Stimulated activated CD4-positive, alpha-beta T cell treated with anti-CD3 and anti-CD28 coated beads, Interleukin-15, amount 100 ng/mL, for 48 hours (primary cell): ENCODE measurements at places on chromosomes 16 and 17.

GRCh38 chr17:40319651-40320540 is 10.9 kb downstream of the RARA start:
- DNase-seq, result peak; percentile 43

DNA sequence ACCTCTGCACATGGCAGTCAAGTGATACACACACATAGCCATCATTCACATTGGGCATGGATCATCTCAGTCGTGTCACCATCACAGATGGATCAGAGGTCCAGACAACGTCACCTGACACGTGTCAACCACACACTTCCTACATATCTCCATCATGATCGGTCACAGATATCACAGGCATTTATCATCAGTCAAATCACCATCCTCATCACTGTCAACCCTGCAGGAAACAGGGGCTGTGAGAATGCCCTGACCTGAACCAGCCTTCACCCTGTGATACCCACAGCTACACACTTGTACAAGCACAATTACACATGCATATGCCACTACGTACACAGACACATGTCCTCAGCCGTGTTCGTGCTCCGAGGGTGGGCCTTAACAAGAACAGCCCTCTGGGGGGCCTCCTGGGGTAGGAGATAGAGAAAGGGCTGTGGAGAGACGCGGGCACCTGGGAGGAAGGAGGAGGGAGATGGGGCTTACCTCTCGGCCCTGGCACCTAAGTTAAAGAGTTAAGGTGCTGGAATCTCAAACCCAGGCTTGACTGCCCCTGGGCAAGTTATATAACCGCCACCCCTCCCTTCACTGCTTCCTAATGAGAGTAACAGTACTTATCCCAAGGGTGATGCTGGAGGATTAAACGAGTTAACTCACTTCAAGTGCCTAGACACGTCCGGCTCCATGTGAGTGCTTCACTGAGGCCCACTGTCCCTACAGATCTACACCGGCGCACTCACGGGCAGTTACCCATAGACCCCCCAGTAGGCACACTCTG is 1.1 kb downstream of the SLC12A4 start:
- DNase-seq, result no peak

DNA sequence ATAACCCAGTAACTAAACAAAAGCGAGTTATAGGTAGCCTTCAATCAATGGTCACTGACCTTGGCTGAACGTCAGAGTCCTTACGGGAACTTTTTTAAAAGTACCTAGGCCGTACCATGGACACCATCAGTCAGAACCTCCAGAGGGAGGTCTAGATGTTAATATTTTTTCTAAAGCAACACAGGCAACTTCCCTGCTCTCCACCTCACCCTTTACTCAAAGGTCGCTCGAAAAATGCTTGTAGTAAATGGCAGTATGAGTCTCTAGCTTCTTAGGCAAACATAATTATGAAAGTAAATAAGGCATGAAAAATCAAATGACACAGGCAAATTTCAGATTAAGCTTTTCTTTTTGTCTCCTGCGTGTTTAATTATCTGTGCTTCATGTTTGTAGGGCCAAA is 82.1 kb downstream of the SLC39A11 start:
- DNase-seq, result no peak

GRCh38 chr16:51343411-51343810 is 192.3 kb upstream of the SALL1 start:
- DNase-seq, result no peak

- no peak for DNase-seq
Observed at GRCh38 chr16:27677263-27677662, 127.3 kb downstream of the KATNIP start.

- DNase-seq, result no peak
Observed at GRCh38 chr17:29050176-29050575, 7.2 kb downstream of the PIPOX start.

- DNase-seq, result no peak
Observed at GRCh38 chr17:36665417-36665816, 64.0 kb downstream of the MRM1 start.

DNA sequence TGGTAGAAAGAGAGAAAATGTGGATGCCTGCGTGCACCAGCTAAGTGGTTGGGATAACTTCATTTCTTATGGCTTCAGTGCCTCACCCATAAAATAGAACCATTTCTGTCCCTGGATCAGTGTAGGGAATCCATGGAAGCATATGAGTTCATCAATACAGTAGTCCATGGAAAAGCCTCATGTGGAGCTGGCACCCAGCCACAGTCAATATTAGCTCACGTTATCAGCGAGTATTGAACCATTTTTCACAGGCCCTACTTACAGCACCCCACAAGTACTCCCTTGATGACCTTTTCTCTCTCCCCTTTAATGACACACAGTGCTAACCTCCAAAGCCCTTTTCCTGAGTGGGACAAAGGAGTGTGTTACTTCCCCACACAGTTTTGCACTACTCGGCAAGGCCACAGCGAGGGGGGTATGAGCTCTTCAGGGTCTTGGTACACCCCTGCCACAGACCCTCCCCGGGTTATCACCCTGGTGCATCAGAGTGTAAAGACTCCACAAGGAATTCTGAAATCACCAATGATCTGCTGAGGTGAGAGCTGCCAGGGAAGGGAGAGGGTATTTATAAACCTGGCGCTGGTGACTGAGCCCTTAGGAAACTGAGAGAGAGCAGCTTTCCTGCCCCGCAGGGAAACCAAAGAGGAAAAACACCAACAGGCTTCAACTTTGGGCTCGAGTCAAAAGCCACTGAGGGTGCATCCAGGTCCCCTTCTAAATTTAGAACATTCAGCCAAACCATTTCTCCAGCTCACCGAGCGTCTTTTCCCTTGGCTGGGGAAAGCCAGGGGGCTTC is 36.9 kb downstream of the DYNLRB2 start:
- no peak for DNase-seq

- no peak for DNase-seq
Observed at GRCh38 chr16:68283801-68284598, 19.7 kb downstream of the SLC7A6 start.

- peak; percentile 12 for DNase-seq
Observed at GRCh38 chr16:15682105-15682570, 32.1 kb downstream of the NDE1 start.

DNA sequence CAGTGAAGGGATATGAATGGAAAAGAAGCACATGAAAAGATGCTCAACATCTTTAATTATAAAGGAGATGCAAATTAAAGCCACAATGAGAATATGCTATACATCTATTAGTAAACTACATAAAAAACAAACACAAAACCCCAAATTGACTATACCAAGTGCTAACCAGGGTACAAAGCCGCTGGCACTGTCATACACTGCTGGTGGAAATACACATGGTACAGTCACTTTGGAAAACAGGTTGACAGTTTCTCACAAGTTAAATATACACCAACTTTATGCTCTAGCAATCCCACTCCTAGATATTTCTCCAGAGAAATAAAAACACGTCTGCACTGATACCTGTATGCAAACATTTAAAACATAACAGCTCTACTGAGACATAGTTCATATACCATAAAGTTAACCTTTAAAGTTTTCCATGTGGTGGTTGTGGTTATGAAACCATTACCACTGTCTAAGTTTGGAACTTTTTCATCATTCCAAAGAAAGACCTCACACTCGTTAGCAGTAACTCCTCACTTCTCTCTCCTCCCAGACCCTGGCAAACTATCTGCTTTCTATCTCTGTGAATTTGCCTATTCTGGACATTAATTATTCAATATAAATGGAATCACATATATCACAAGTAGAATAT is 42.7 kb downstream of the ADGRG5 start:
- DNase-seq, result no peak

- DNase-seq, result no peak
Observed at GRCh38 chr16:53061256-53061655, 6.5 kb downstream of the CHD9 start.

DNA sequence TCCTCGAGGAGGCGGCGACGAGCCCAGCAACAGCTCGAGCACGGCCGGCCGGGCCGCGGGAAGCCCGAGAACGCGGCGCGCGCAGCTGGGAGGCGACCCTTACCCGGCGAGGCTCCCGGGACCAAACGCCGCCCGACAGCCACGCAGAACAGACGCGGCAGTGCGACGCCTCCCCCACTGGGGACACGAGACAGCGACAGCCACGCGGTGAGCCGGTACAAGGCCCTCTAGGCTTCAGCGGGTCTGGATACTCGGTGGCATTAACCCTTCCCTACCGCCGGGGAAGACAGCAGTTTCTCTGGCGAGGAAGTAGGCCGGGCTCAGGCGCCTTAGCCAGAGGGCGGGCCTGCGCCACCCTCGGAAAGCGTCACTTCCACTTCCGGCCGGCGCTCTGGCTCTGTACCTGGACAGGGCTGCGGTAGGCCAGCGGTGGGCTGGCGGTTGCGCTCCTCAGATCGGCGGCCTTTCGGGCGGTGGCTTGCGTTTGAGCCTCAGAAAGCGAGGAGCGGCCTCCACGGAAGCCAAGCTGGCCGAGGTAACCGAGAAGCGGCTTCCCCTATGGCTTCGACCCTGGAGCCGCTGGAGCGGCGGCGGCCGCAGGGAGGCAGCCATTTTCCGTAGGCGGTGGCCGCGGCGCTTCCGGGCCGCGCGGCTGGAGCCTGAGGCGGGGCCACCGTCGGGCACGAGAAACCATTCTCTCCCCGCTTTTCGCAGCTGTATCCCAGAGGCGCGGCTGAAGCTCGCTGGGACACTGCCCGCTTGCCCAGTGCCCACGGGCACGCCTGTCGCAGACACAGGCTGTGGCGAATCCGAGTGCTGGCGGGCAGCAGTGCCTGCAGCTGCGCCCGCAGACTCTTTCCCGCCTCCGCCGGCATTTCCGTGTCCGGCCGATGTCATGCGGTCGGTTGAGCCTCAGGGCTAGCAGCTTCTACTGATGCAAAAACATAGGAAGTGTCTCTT is at the start of the genes TIGD7 and ZNF75A:
Gene TIGD7 (minus strand): TSS at position 322 of the 960 bp plus-strand sequence. CDS start 4,816 bp downstream, outside the sequence.
Gene ZNF75A (plus strand): TSS at position 389 of the 960 bp plus-strand sequence. CDS start 2,932 bp downstream, outside the sequence.
- peak; percentile 76 for DNase-seq

DNA sequence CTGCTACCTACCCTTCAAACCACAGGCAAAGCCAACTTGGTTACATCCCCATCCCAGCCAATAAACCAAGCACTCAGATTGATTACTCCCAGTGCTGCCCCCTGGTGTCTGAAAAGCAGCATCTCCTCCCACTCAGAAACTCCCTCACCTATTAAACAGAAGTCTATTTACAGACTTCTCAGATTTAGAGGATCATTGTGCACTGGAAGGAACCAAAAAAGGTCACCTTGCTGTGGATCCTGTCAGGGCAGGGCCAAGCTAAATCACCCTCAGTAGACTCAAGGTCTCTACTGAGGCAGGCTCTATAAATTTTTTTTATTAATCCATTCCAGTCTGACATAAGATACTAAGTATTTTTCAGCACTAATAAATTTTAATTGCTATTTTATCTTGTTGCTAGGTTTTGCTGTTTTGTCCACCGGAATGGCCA is 17.6 kb downstream of the HIGD1B start:
- peak; percentile 36 for DNase-seq

- DNase-seq, result no peak
Observed at GRCh38 chr16:55386534-55387296, 62.7 kb downstream of the IRX6 start.

GRCh38 chr17:56176091-56176490 is 22.8 kb downstream of the ANKFN1 start:
- no peak for DNase-seq

GRCh38 chr16:3144321-3144983 is 9.6 kb downstream of the ZNF213 start:
- DNase-seq, result no peak

GRCh38 chr16:73150786-73151185 is 102.9 kb upstream of the ZFHX3 start:
- no peak for DNase-seq

DNA sequence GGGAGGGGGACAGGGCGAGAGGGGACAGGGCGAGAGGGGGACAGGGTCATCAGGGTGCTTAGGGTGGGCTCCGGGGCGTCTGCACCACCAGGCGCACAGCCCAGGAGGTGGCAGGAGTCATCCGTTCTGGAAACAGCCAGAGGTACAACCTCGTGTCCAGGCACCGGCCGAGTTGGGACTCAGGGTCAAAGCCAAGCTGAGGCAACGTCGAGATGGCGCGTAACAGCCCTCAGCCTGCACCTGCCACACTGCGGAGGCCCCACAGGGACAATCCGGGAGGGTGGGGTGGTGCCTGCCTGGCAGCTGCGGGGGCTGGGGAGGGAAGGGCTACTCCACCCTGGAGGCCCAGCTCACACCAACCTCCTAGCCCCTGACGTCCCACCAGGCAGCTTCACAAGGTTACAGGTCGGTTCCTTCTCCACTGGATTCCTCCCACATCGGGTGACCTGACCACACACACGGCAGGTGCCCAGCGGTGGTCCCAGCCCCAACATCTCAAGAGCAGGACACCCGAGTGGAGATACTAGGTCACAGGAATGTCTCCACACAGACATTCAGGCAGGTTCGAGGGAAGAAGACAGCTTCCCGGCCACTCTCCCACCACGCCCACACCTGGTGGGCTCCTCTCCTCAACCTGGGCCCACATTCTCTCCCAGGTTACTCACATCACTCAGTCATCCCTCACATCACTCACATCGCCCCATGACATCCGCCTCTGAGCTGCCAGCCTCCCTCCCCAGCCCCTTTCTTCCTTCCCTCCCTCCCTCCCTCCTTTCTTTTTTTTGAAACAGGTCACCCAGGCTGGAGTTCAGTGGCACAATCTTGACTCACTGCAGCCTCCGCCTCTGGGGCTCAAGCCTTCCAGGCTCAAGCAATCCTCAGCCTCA is 47.3 kb downstream of the RPH3AL start:
- DNase-seq, result no peak

- DNase-seq, result no peak
Observed at GRCh38 chr17:28849281-28849680, 5.5 kb upstream of the ERAL1 start.

DNA sequence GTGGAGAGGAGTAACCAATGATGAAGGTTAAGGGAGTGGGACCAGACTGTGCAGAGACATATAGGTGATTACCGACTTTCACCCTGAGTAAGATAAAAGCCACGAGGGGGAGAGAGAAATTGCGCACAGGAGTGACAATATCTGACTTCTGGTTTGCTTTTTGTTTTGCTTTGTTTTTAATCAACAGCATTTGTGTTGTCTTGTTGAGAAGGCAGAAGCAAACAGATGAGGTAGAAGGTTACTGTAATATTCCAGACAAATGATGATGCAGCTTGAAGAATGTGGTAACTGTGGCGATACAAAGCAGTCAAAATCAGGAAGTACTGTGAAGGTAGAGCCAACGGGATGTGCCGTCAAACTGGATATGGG is 7.5 kb downstream of the PELP1 start:
- no peak for DNase-seq

GRCh38 chr16:3098459-3099394 is at the start of gene ZSCAN10:
TSS of gene ZSCAN10 (minus strand) at chr16:3099294. CDS start at chr16:3092937, 6,357 bp downstream.
- DNase-seq, result no peak

- no peak for DNase-seq
Observed at GRCh38 chr16:80390046-80390445, 150.7 kb upstream of the DYNLRB2 start.

DNA sequence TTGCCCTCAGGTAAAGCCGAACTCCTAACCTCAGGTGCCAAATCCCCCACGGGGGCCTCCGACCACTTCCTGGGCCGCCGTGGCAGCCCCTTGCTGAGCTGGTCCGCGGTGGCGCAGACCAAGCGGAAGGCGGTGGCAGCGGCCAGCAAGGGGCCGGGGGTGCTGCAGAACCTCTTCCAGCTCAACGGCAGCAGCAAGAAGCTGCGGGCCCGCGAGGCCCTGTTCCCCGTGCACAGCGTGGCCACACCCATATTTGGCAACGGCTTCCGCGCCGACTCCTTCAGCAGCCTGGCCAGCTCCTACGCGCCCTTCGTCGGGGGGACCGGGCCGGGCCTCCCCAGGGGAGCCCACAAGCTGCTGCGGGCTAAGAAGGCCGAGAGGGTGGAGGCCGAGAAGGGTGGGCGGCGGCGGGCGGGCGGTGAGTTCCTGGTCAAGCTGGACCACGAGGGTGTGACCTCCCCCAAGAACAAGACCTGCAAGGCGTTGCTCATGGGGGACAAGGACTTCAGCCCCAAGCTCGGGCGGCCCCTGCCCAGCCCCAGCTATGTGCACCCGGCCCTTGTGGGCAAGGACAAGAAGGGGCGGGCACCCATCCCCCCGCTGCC is 51.6 kb downstream of the ACTG1 start:
- no peak for DNase-seq
